Tongue (tissue), 3 donors: ENCODE measurements at places on chromosomes 4 and X.
A peak's percentile ranks its signal among the peaks of the same experiment; 100 is the strongest.

- DNase-seq, result no peak
Measured at GRCh38 chr4:166527500-166527899, 654.5 kb downstream of the TLL1 start.

DNA sequence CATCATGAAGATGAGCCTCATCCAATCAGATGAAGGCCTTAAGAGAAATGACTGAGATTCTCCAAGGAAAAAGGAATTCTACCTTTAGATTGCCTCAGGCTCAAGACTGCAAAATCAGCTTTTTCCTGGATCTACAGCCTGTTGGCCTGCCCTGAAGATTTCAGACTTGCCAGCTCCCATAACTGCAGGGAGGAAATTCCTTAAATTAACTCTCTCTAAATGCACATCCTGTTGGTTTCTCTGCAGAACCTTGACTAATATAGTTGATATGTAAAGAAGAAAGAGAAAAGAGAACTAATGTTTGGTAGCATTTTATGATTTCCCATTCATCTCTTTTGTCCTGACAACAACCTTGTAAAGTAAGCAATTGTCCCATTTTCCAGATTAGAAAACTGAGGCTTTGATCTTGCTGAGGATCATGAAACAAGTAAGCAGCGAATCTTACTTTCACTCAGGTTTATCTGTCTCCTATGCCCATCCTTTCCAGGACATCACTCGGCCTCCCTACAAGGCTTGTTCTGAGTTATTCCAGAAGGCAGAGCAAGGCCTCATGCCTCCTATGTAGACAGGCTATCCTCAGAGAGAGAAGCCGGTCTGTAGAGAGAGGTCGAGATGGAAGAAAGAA, 115.0 kb upstream of the LDB2 start:
- DNase-seq, result peak; percentile 11

DNA sequence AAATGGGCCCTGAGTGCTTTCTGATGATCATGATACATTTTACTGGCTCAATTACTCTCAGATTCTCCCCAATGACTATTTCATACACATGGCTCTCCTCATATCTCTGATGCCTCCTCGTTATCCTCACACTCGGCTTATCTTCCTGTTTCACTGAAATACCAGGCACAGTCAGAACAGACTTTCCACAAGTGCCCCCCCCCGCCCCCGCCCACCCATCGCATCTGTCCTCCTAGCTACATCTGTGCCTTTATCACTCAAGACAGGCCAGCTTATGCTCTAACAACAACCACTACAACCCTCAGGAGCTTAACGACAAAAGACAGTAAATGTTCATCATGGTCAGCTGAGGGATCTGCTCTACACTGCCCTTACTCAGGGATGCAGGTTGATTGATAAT, 610.6 kb upstream of the DIPK2B start:
- no peak for DNase-seq

- no peak for DNase-seq
Measured at GRCh38 chr4:176660561-176660960, 132.2 kb downstream of the VEGFC start.

GRCh38 chr4:156718226-156718625, 253.4 kb downstream of the PDGFC start:
- DNase-seq, result no peak

GRCh38 chrX:16394290-16394689, 227.0 kb downstream of the MAGEB17 start:
- no peak for DNase-seq

- DNase-seq, result no peak
Measured at GRCh38 chr4:138609943-138610350, 367.8 kb upstream of the SLC7A11 start.

DNA sequence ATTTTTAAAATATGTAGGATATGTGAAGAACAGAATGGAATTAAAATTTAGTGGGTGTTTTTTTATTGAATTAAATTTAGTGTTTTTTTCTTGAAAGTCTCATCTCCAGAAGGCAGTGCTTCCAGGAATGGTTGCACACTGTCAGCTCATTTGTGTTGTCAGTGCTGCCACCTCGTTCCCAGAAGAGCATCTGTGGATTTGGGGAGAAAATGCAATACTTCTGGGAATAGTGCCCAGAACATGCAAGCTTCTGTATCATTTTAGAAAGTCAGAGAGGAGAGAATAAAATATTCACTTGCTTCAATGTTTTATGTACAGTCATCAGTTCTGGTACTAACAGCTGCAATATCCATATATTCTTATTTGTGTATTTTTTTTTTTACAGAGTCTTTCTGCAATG, 608.8 kb downstream of the PCDH7 start:
- DNase-seq, result no peak

DNA sequence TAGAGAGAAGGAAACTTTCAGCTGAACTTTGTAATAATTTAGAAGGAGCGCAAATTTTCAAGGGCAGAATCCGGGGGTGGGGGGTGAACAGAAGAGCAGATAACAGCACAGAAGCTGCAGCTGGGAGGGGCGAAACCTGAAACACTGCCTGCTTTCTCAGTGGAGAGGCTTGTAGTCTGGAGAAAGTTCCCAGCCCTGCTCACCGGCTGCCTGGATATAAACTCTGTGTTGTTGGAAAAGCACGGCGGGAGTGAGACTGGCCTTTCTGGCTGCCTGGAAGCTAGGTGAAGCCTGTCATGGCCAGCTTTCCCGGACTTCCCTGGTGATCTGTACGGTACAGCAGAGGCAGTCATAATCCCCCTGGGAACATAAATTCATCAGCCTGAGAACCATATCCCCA, 1352.1 kb upstream of the DIAPH2 start:
- DNase-seq, result no peak

GRCh38 chr4:45030059-45030458, 303.7 kb upstream of the GNPDA2 start:
- no peak for DNase-seq

- DNase-seq, result no peak
Measured at GRCh38 chr4:11647433-11647832, 218.7 kb upstream of the HS3ST1 start.

GRCh38 chr4:26044524-26044923, 130.5 kb downstream of the SMIM20 start:
- no peak for DNase-seq

DNA sequence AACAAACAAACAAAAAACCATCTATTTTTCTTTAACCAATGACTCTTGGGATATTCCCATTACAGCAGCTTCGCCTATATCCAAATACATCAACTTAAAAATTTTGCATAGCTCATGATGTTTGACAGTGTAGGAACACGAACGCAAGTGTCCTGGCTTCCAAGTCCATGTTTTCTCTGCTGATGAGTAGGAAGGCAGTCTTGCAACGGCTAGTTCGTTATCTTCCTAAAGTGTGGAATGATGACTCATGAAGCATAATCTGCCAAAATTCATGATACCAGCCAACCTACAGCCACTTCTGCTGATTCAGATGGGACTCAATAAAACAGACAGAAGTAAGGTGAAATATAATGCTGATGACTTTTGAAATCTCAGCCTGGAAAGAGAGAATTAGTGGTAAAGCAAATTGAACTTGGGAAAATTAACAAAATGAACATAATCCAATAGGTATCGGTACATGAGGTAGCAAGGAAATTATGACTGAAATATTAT, 6.4 kb upstream of the SEPTIN11 start:
- DNase-seq, result no peak

DNA sequence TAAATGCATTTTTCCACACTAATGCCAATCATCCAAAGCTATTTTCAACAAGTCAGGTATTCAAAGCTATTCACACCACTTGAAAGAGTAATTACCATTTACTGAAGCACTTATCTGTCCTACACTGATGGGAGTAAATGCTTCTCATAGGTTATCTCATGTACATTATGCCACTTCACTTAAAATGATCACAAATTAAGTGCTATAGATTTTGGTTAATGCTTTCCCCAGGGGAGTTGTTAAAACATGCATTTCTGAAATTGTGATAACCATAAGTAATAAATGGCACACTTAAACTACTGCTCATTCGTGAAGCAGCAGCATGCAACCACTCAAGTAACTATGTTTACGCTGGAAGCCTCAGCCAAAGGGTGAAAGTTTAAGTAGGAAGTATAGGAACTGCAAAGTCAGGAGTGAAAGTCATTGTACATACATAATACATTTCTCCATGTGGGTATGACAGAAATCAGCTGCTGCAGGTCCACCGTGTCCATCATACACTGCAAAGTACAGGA, 6.6 kb downstream of the PPM1K start:
- no peak for DNase-seq

DNA sequence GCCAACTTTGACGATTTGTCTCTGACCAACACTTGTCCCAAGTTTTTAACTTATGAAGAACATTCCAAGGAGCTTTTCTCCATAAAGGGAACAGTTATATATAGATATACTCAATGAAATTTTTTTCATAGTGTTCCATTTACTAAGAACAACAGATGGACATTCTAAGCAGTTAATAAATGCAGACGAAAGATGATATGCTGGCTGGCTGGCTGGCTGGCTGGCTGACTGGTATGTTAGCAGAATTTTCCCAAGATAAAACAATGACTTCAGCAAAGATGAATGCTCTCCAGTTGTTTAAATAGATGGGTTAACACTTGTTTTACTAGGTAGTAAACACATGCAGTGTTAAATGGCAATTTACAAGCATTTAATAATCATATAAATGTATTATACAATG, 62.2 kb downstream of the SPANXN3 start:
- DNase-seq, result peak; percentile 80

GRCh38 chr4:88381123-88381522, 2.5 kb downstream of the HERC6 start:
- DNase-seq, result no peak

- DNase-seq, result no peak
Measured at GRCh38 chr4:131052646-131053045, 1956.7 kb downstream of the C4orf33 start.

GRCh38 chr4:60884587-60884986, 315.5 kb upstream of the ADGRL3 start:
- peak; percentile 47 for DNase-seq

- no peak for DNase-seq
Measured at GRCh38 chrX:135544338-135544948, 24.0 kb downstream of the INTS6L start.

DNA sequence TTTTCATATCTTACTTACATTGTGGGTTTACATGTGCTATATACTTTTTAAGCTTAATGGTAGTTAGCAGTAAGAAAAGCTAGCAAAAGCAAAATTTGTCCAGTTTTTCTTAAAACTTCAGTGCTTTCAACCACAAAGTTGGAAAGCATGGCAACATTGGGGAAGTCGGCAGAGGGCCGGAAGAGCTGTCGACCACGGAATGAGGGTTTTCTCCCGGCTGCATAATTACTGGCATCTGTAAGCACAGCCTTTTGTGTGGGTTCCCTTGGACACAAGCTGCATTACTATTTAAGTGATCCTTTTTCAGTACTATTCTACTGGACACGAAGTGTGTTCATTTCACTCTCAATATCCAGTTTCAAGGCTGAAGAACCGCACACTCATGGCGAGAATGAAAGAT, 560.4 kb downstream of the ANKRD50 start:
- no peak for DNase-seq

- DNase-seq, result peak; percentile 38
Measured at GRCh38 chr4:1208970-1209704, 36.8 kb upstream of the SPON2 start.

GRCh38 chr4:38454284-38454683, 209.7 kb upstream of the KLF3 start:
- DNase-seq, result no peak

DNA sequence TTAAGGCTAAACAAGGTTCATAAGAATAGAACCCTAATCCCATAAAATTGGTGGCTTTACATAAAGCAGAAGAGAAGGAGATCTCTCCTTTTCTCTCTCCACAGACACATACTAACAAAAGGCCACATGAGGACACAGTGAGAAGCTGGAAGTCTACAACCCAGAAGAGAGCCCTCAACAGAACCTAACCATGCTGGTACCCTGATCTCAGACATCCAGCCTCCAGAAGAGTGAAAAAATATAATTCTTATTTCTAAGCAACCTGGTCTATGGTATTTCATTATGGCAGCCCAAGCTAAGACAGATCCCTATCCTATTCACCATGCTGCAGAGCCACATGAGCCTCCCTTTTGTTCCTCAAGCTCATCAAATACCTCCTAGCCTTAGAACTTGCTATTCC, 195.5 kb downstream of the ANTXR2 start:
- no peak for DNase-seq

- DNase-seq, result no peak
Measured at GRCh38 chr4:123025398-123025797, 103.0 kb upstream of the NUDT6 start.

DNA sequence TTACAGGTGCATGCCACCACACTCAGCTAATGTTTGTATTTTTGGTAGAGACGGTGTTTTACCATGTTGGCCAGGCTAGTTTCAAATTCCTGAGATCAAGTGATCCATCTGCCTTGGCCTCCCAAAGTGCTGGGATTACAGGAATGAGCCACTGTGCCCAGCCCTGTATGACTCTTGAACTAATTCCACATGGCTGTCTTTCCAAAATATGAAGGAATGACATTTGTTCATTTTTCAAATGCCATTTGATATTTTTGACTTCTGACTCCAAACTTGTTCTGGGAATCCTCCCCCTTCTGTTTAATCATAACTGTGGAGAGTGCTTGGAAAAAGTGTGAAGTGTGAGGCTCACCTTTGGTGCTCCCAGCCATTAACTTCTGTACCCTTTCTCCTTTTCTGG, 119.2 kb downstream of the NHS start:
- DNase-seq, result no peak

DNA sequence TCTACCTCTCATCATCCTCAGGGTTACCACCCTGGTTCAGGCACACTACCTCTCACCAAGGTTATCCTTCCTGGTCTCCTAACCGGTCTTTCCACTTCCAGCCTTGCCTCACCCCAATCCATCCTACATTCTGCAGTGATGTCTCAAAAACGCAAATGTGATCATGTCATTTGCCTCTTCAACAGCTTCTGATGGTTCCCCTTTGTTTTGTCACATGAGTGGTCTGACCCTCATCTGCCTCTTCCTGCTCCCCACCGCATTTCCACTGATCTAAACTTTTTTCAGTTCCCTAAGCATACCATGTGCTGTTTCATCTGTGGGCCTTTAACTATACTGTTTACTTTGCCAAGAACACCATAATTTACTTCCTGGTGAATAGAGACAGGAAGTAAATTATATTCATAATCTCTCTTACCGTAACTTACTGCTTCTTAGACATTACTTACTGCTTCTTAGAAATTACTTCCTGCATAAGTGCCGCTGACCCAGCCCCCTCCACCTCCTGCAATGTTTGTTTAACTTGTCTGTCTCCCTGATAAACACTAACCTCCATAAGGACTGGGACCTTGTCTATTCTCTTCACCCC, 27.1 kb upstream of the NSUN7 start:
- DNase-seq, result no peak

GRCh38 chr4:532588-533317, 33.7 kb downstream of the PIGG start:
- DNase-seq, result no peak

- DNase-seq, result no peak
Measured at GRCh38 chr4:6465955-6466354, 6.5 kb downstream of the PPP2R2C start.
